Brain pericyte (primary cell): ENCODE measurements at places on chromosomes 11 and 22.

DNA sequence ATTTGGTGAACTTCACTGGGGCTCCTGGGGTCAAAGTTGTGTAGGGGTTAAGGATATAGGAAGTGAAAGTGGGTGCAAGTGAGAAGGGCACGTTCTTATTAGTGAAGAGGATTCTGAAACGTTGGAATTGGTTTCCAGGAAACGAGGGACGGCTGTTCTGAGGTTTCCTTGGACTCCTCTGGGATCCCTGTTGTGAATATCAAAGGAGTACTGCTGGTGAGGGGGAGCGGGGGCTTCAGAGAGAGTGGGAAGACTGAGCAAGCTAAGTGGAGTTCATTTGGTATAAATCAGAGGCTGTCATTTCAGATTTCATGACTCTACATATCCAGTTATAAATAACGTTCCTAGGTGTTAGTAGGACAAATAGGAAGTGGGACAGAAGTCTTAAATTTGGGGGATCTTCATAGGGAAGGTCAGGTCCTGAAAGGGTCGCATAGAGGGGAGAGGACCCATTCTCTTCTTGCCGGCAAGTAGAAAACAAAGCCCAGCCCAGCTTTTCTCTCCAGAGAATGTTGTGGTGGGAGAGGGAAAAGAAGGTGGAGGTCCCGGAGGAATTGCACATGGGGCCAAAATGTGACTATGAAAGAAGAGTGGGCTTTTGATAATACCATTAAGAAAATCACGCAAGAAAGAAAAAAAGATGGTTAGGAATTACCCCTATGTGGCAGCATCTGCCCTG, 1.1 kb upstream of the NELL1 start:
- no peak for DNase-seq

DNA sequence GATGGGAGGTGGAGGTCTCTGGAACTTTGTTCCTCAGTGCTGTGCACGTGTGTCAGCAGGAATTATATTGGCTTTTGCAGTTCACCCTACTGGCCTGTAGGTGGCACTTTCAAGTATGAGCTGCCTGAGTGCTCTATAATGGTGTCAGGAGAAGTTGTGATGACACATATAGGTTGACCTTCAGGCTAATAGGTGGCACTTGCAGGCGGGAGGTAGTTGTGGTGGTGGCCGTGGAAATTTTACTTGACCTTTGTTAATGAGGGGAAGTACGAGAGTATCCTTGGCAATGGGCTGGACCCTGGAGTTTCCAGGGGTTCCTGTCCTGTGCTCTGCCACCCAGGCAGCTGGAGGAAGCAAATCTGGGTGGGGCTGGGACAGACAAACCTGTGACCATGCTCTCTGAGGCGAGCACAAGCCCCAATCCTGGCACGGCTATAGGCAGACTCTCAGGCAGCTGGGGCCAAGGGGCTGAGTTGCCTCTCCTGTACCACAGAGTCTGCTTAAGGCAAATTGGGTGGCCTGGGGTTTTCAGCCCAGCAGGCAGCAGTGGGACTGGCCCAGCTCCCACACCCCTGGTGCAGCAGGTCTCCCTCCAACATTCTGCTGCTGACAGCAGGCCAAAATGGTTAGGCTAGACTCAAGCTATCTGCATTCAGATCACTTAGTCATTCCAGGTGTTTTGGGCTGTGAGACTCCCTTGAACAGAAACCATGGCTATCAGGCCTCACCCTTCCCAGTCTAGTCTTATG, 147.5 kb upstream of the CTSC start:
- no peak for DNase-seq

DNA sequence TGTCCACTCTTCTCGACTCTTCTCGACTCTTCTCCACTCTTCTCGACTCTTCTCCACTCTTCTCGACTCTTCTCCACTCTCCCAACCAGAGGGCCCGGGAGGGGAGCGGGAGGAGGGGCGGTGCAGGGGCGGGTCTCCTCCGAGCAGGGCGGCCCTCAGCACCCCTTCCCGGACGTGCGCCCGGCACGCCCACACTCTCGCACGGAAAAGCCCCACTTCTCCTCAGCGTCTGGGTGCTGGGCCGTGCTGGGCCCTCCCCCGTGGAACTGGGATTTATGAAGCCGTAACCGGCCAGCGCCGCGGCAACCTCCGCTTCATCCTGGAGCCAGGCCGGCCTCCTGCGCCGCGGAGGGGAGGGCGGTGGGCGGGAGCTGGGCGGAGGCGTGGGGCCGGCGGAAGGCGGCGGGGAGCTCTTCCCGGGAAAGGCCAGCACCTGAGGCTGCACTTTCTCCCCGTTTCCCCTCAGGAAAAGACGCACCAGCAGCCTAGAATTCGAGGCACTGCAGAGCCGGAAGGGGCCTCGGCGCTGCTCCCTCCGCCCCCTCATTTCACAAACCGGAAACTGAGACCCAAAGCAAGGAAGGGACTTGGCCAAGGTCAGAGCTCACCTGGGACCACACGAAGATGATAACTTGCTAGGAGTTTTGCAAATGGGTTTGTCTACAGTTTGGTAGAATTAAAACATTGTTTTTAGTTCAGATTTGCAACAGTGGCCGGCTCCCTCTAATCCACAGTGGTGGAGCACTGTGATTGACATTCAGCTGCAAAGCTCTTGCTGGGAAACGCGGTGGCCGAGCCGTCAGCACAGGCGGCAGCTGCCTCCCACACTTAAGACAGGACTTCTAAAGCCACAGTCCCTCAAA, 31.6 kb upstream of the JAM3 start:
- peak; percentile 29 for DNase-seq

- peak; percentile 24 for DNase-seq
These were observed 7.4 kb downstream of the DUSP8 start for GRCh38 chr11:1564535-1565172.

- no peak for DNase-seq
These were observed 39.9 kb downstream of the CD44 start for GRCh38 chr11:35178873-35179272.
